NCI-H510A (cell line): ENCODE measurements at places on chromosomes 5 and 9.

DNA sequence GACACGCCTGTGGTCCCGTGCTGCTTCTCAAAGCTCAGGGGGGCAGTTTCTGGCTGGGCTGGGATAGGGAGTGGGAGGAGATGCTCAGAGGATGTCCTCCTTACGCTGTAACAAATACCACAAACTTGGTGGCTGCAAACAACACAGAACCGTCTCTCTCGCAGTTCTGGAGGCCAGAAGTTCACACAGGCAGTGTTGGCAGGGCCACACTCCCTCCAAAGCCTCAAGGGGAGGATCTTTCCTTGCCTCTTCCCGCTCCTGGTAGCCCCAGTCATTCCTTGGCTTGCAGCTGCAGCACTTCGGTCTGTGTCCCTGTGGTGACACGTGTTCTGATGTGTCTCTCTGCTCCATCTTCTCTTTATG lies 10.4 kb upstream of the ORM1 start:
- no peak for DNase-seq

- DNase-seq, result no peak
These were observed 24.2 kb upstream of the NREP start for GRCh38 chr5:111781200-111781599.

DNA sequence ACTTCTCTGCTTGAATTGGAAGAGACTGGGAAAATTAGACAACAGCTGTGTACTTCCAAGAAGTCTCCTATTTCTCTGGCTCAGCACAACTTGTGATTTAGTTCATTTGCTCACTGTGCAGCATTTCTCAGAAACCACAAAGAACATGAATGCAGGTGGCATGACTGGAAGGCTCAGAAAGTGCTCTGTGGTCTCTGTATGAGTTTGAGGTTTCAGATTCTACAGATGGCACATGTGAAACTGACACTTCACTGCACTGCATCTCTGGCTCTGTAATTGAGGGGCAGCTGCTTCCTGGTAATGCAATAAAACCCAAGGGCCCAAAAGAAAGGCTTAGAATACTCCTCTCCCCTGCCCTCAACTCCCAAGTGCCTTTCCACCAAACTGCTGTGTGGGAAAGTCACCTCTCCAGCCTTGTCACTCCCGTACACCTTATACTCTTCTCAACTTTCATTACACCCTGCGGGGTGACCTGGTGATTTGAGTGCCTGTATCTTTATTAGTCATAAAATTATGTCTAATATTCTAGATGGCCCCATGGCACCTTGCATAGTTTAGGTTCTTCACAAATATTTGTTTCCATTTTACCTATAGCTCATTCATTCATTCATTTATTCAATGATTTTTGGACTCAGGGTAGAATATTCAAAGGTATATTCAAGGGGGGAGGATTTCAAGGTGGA lies 82.5 kb downstream of the ESM1 start:
- DNase-seq, result no peak

DNA sequence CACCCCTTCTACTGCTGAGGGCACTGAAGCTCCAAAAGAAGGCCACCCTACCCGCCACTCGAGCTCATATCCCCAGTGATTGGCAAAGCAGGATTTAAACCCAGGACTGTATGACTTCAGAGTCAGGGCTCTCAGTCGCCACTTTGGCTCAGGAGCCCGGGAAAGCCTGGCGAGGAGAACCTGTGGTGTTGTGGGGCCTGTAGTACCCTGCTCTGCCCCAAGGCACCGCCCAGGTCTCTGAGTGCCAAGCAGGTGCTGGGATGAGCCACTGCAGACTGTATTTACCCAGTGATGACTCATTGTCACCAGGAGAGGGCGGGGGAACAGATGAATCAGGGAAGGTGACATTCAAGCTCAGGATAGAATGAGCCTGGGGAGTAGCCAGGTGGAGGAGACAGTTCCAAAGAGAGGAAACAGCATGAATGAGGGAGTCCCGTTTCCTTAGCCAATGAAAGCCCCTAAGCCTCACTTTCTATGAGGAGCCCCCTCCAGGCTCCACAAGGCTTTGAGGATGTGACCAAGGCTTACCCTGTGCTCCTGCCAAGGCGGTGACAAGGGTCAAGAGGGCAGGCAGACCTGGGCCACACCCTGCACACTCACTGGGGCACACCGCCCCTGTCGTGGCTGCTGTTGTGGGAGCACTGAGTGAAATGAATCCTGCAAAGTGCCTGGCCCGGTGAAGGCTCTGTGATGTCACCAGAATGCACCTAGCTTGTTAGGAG lies 17.8 kb upstream of the DPM2 start:
- peak; percentile 97 for DNase-seq

- no peak for DNase-seq
These were observed 190.3 kb downstream of the DCP2 start for GRCh38 chr5:113166852-113167366.

- DNase-seq, result no peak
These were observed 291.1 kb downstream of the TRIM32 start for GRCh38 chr9:116978155-116978554.

- no peak for DNase-seq
These were observed 78.3 kb upstream of the POU5F2 start for GRCh38 chr5:93819668-93820067.

GRCh38 chr9:79060766-79061165 lies 511.0 kb upstream of the TLE4 start:
- DNase-seq, result no peak

- no peak for DNase-seq
These were observed 822 bp downstream of the DENND4C start for GRCh38 chr9:19231126-19231903.

DNA sequence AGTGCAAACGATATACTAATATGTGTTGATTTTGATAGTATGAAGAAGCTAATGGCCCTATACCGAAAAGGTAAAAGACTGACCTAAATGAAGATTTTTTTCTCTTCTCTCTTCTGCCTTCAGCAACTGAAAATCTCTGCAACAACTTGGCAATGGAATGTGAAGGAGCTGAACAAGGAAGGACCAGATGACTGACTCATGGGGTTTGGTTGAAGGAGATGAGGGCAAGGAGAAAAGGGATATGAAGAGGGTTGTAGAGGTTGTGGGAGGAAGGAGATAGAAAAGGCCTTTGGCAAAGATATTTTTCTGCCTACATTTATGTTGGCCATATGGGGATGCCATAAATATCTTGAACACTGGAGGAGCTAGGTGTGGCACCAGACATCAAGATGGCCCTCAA lies 129.7 kb upstream of the CHD1 start:
- no peak for DNase-seq

DNA sequence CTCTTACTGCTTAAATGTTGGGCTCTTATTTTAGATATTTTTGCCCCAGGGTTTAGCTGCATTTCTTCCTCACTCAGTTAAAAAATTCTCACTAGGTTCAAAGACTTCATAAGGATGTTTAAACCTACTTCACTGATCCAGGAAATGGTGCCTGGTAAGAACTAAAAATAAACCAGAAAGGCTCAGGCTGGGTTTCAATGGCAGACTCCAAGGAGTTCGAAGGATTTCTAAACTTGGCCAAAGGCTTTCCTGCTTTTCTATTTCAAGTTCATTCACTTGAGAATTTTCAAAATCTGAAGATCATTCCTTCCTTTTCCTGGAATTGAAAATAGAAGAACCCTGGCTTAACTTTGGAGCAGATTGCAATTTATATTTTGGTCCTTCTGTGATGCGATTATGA lies 193.0 kb upstream of the MAP1B start:
- no peak for DNase-seq

- DNase-seq, result no peak
These were observed 20.8 kb downstream of the TTC33 start for GRCh38 chr5:40734986-40735385.

GRCh38 chr9:114285166-114285867 lies 37.6 kb upstream of the ORM1 start:
- DNase-seq, result no peak

GRCh38 chr5:21806271-21806670 lies 1046.9 kb downstream of the CDH12 start:
- DNase-seq, result no peak
